ENCODE measurements at places on chromosomes 13 and 19.

DNA sequence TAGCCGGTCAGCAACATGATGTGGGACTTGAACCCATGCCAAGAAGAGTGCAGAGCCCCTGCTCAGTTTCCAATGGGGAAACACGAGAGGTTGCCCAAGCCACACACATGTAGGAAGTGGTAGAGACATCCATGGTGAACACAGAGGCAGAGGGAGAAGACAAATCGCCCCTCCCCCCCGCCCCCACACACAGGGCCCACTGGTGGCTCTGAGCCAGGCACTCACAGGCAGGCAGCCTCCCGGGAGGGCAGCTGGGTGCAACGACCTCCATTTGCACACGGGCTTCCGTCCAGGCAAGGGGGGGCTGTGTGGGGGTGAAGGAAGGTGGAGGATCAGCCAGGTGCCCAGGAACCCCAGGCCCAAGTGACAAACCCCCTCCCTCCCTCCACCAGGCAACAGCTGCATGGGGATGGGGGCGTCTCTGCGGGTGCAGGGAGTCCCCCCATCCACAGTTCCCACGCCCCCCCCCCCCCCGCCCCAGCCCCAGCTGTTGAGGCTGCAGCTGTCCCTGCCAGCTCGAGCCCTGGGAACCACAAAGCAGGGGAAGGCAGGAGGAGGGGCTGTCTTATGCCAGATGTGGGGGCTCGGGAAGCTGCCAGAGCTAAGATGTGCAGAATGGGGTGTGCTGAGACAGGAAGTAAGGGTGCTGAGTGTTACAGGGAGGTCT lies 3.4 kb downstream of the NOTCH3 start:
- no peak for DNase-seq

DNA sequence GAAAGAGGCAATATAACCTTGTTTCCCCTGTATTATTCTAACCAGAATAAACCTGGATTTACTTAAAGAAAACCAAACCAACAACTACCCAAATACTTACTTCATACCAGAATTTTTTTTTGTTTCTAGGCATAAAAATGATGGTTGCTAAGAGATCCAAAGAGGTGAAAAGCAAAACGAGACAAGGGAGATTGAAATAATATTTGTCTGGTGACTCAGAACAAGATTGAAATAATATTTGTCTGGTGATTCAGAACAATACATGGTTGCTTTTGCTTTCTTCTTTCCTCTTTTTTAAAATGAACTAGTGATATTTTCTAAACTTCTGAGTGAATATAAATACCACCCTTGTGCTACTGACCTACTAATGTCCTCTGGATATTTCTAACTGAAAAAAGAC lies 592.9 kb downstream of the KCTD12 start:
- no peak for DNase-seq

DNA sequence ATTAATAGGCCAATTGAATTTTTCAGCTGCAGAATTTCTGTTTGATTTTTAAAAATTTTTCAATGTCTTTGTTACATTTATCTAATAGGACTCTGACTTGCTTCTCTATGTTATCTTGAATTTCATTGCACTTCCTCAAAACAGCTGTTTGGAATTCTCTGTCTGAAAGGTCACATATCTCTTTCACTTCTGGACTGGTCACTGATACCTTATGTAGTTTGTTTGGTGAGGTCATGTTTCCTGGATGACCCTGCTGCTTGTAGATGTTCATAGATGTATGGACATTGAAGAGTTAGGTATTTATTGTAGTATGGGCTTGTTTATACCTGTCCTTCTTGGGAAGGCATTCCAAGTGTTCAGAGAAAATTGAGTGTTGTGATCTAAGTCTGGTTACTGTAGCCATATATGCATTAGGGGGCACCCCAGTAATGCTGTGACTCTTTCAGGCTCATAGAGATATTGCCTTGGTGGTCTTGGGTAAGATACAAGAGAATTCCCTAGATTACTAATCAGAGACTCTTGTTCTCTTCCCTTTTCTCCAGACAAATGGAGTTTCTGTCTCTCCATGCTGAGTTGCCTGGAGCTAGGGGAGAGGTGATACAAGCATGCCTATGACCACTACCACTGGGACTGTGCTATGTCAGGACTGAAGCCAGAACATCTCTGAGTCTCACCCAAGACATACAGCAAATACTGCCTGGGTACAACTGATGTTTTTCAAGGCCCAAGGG lies 27.8 kb downstream of the RFC3 start:
- no peak for DNase-seq

GRCh38 chr13:71858647-71859046 lies 8.4 kb downstream of the DACH1 start:
- no peak for DNase-seq

- DNase-seq: peak; percentile 51
Observed at GRCh38 chr19:11560404-11561051, 1.5 kb upstream of the ELOF1 start.

DNA sequence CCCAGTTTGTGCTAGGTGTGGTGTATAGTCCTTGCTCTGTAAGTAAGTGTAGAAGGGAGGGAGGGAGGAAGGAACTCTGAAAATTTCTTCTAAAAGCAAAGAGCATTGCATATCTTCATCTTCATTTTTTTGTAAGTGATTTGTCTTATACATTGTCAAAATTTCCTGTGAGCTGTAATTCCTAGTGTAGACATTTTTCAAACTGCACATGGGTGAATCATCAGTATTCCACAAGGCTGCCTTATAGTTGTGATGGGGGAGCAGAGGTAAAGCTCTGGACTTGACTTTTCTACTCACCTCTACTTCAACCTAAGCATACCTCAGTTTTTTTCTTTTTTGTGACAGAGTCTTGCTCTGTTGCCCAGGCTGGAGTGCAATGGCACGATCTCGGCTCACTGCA lies 86.9 kb downstream of the CDK8 start:
- no peak for DNase-seq

DNA sequence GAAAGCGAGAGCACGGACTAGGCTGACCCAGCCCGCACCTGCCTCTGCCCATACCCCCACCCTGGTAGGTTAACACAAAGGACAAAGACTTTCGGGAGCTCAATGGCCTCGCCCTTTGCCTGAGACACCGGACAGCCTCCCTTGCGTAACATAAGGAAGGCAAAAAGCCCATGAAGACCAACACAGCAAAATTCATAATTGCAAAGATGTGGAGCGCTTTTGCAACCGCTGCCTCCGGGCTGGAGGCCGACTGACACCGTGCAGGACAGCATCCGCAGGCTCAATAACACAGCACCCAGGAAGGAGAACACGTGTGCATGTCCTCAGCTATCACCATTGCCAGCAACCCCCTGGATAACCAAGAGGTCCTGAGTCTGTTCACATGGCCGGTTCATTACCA lies 15.4 kb downstream of the LILRA1 start:
- no peak for DNase-seq

- no peak for DNase-seq
Observed at GRCh38 chr13:113361406-113361805, 2.5 kb downstream of the GRTP1 start.

DNA sequence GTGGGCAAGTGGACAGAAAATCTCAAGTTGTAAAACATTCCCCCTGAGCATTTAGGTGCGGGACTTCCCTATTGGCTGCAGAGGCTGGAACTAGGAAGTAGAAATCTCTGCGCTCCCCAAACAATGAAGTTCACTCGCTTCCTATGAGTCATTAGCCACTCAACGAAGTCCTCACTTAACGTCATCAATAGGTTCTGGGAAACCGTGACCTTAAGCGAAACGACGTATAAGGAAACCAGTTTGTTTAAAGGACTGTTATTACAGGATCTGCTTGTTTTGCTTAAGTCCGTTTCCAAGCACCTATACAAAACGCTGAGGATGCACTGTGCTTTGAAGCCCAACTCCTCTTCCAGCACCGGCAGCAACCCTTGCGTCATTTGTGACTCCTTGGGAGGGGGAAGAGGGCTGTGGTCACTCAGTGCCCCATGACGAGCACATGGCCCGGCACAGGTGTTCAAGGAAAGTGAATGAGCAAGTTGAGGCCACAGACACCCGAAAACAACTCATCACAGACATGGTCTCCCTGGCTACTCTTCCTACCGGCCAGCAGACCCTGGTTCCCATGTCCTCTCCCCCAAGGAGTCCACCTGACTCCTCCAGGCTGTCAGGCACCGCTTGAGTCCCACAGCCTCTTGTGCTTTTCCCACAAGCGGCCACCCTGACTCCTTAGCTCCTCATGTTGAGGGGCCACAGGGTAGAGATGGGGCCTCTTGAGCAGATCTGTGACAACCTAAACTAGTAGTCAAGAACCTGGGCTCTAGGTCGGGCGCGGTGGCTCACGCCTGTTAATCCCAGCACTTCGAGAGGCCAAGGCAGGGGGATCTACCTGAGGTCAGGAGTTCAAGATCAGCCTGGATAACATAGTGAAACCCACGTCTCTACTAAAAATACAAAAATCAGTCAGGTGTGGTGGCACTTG lies 4.8 kb downstream of the RPS16 start:
- DNase-seq: peak; percentile 82

GRCh38 chr19:49255674-49256073 lies 69.3 kb downstream of the SLC6A16 start:
- DNase-seq: no peak
